Sciatic nerve (tissue), 2 donors: ENCODE measurements at places on chromosomes 6 and 20. TPM values are rescaled to one million over a fixed set of nuclear protein-coding genes. Genes with fewer than 3 reads are reported as not detected.

CCM2L gene
- total RNA-seq, result 11.7 TPM

DCDC2 gene
- total RNA-seq, result not detected

HRH3 gene
- not detected for total RNA-seq

RBM24 gene
- total RNA-seq, result 3.1 TPM

PPP1R10 gene
- 76.9 TPM for total RNA-seq

SYNE1 gene
- 142 TPM for total RNA-seq

ZNF391 gene
- 7.1 TPM for total RNA-seq

ABHD16B gene
- total RNA-seq, result not detected

OR12D3 gene
- total RNA-seq, result not detected

TREML2 gene
- 0.58 TPM for total RNA-seq

DEFB132 gene
- total RNA-seq, result not detected

SIRT5 gene
- 15.9 TPM for total RNA-seq

EDEM2 gene
- total RNA-seq, result 15.4 TPM
